ENCODE measurements at places on chromosomes 2 and 18.
A peak's percentile ranks its signal among the peaks of the same experiment; 100 is the strongest.

DNA sequence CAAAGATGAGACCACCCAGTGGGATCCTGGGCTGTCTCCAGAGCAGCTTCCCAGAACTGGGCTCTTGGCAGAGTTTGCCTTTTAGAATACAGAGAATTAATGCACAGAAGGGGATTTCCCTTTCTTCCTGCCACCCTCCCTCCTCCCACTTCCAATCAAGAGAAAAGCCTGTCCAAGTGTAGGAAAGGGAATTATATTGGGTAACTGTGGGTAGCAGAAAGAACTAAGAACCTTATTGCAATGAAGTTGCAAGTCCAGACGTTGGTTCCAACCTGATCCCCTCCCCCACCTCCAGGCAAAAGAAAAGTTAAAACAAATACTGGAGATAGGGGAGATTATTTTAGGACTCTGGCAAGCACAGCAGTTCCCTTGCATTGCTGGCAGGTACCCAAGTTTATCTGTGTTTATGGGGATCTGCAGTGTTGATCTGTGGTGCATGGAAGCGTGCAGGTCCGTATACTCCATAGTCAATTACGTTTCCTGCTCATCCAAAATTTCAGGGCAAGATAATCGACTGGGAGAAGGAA, 114.3 kb downstream of the PRKCE start:
- H3K27me3 ChIP-seq = no peaks in the 10 kb centered on the region
- H3K4me1 ChIP-seq = peaks cover 7% of the 10 kb centered on the region
- H3K27ac ChIP-seq = no peak overlapping the region

- H3K36me3 ChIP-seq = peaks cover 2% of the 10 kb centered on the region
- peaks cover 9% of the 10 kb centered on the region for H3K4me1 ChIP-seq
- H3K27me3 ChIP-seq = peaks cover 35% of the 10 kb centered on the region
Observed at GRCh38 chr2:198371921-198372543, 567.6 kb downstream of the PLCL1 start.

GRCh38 chr2:73906847-73907505, 14.2 kb downstream of the ACTG2 start:
- H3K27me3 ChIP-seq = peaks cover 10% of the 10 kb centered on the region
- DNase-seq = no peak
- no peaks in the 10 kb centered on the region for H3K36me3 ChIP-seq
- H3K27ac ChIP-seq = no peak overlapping the region
- no peaks in the 10 kb centered on the region for H3K4me1 ChIP-seq

- H3K36me3 ChIP-seq = peaks cover 45% of the 10 kb centered on the region
- no peak for DNase-seq
- H3K27me3 ChIP-seq = no peaks in the 10 kb centered on the region
- H3K4me3 ChIP-seq = peak overlapping the region; percentile 98
Observed at GRCh38 chr2:218569661-218570500, 1.2 kb downstream of the CNOT9 start.

- no peaks in the 10 kb centered on the region for H3K36me3 ChIP-seq
- DNase-seq = no peak
- no peaks in the 10 kb centered on the region for H3K4me1 ChIP-seq
- H3K27ac ChIP-seq = no peak overlapping the region
- H3K4me3 ChIP-seq = no peak overlapping the region
Observed at GRCh38 chr2:240211598-240212424, 71.4 kb upstream of the OTOS start.

DNA sequence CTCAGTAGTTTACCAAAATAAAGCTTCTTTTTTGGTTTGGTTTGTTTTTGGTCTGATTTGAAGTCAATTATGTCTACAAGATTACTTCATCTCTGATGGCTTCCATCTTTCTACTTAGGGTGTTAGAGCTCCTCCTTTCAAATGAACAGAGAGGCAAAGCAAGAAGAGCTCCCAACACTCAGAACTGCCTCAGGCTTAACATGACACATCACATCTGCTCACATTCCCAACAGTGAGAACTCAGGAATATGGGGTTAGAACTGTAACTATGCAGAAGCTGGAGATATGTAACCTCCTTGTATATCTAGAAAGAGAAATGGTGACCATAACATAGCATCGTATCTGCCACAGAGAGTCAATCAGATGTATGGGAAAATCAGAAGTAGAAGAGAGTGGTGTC, 11.4 kb upstream of the LRATD1 start:
- H3K27ac ChIP-seq = no peak overlapping the region
- H3K36me3 ChIP-seq = no peaks in the 10 kb centered on the region
- H3K4me1 ChIP-seq = no peaks in the 10 kb centered on the region
- DNase-seq = no peak
- no peaks in the 10 kb centered on the region for H3K27me3 ChIP-seq
- H3K4me3 ChIP-seq = no peak overlapping the region
